Adipose tissue (tissue), 3 donors: ENCODE measurements at places on chromosomes 6 and 20. TPM values are rescaled to one million over a fixed set of nuclear protein-coding genes. Genes with fewer than 3 reads are reported as not detected.

The SEL1L2 gene
- 0.89 TPM for polyA plus RNA-seq

The RBM12 gene
- 6.4 TPM for polyA plus RNA-seq

The TREML2 gene
- 0.13 TPM for polyA plus RNA-seq

The GATA5 gene
- polyA plus RNA-seq, result 0.65 TPM

The OR2J3 gene
- not detected for polyA plus RNA-seq

The WDR27 gene
- polyA plus RNA-seq, result 7.9 TPM

The TAAR2 gene
- not detected for polyA plus RNA-seq

The ANGPT4 gene
- polyA plus RNA-seq, result 0.30 TPM

The CAGE1 gene
- not detected for polyA plus RNA-seq

The DOK5 gene
- 3.2 TPM for polyA plus RNA-seq

The NR2E1 gene
- polyA plus RNA-seq, result not detected

The JAG1 gene
- polyA plus RNA-seq, result 39.6 TPM

The EPB41L1 gene
- polyA plus RNA-seq, result 28.8 TPM

The TIAM2 gene
- 1.7 TPM for polyA plus RNA-seq

The RSPO3 gene
- polyA plus RNA-seq, result 68.6 TPM

The TREM1 gene
- polyA plus RNA-seq, result 0.22 TPM

The CD83 gene
- 1.4 TPM for polyA plus RNA-seq

The ZNF292 gene
- polyA plus RNA-seq, result 3.6 TPM

The JPH2 gene
- polyA plus RNA-seq, result 1.6 TPM

The BPIFB2 gene
- polyA plus RNA-seq, result not detected

The UBE2V1 gene
- polyA plus RNA-seq, result 45.8 TPM

The FAM83C gene
- 0.03 TPM for polyA plus RNA-seq

The PACRG gene
- 0.34 TPM for polyA plus RNA-seq

The C6orf141 gene
- 2.5 TPM for polyA plus RNA-seq

The MAFB gene
- polyA plus RNA-seq, result 45.9 TPM

The ARHGAP40 gene
- 0.06 TPM for polyA plus RNA-seq

The ADGB gene
- polyA plus RNA-seq, result not detected

The OXT gene
- not detected for polyA plus RNA-seq

The SULF2 gene
- 57.0 TPM for polyA plus RNA-seq

The CGA gene
- polyA plus RNA-seq, result 0.08 TPM

The MYLK2 gene
- polyA plus RNA-seq, result 13.3 TPM

The EGFL8 gene
- 12.4 TPM for polyA plus RNA-seq

The ECT2L gene
- not detected for polyA plus RNA-seq

The EPHA7 gene
- 0.06 TPM for polyA plus RNA-seq

The PRPH2 gene
- 0.77 TPM for polyA plus RNA-seq

The APCDD1L gene
- 0.39 TPM for polyA plus RNA-seq

The DSP gene
- polyA plus RNA-seq, result 51.7 TPM

The TRDN gene
- polyA plus RNA-seq, result 0.18 TPM

The TFAP2A gene
- polyA plus RNA-seq, result 0.03 TPM
